H1 (cell line): ENCODE measurements at places on chromosomes 4 and X. TPM values are rescaled to one million over a fixed set of nuclear protein-coding genes. Genes with fewer than 3 reads are reported as not detected.

The YY2 gene
- polyA plus RNA-seq, result 0.60 and 0.71 TPM in 2 replicates

The RGN gene
- 0.32 and 0.35 TPM in 2 replicates for polyA plus RNA-seq

The GBA3 gene
- polyA plus RNA-seq, result not detected in 2 replicates

The IQCM gene
- polyA plus RNA-seq, result not detected in 2 replicates

The OPRPN gene
- polyA plus RNA-seq, result not detected in 2 replicates

The PDGFRA gene
- polyA plus RNA-seq, result 0.91 and 1.4 TPM in 2 replicates

The FAM53A gene
- polyA plus RNA-seq, result 1.9 and 2.5 TPM in 2 replicates

The EDA2R gene
- polyA plus RNA-seq, result 6.0 and 7.0 TPM in 2 replicates

The MAGEA1 gene
- polyA plus RNA-seq, result not detected in 2 replicates

The UCP1 gene
- 0.22 and 0.44 TPM in 2 replicates for polyA plus RNA-seq

The EPGN gene
- polyA plus RNA-seq, result not detected in 2 replicates

The GCNA gene
- 0.41 and 0.52 TPM in 2 replicates for polyA plus RNA-seq
